ENCODE measurements at places on chromosomes 11 and 22.

DNA sequence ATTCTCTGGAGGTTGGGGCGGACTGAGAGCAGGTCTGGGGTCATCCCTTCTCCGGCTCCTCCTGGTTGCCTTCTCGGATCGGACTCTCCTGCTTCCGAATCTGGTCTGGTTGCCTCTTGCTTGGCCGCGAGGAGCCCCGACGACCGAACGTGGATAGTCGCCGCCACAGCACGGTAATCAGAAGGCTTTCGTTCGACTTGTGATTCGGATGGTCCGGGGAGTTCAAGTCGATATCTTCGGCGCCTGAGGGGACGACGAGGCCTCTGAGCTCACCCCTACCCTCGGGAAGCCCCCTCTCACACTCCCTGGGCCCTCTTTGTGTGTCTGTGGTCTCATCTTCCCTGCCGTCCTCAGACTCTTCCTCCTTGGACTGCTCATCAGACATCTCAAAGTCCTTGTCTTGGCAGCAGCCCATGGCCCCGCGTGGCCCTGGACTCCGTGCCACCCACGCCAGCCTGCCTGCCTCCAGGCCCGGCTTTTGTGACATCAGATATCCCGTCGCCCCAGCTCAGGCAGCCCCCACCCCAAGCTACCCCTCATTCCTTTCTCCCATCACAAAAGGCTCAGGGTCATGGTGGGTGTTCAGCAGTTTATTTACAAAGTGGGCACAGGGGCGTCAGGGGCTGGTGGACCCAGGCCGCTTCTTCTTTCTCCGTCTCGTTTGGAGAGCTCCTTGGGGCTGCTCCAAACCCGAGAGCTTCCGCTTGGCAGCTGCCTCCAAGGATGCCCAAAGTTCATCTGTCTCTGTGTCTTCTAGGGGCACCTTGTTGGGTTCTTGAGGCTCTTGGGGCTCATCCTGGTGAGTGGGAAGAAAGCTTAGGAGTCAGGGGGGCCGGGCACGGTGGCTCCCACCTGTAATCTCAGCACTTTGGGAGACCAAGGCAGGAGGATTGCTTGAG, at the start of gene TEX54:
Gene TEX54, minus strand, starts transcription at position 506 of the 899 bp plus-strand sequence.
- peak; percentile 41 for DNase-seq

DNA sequence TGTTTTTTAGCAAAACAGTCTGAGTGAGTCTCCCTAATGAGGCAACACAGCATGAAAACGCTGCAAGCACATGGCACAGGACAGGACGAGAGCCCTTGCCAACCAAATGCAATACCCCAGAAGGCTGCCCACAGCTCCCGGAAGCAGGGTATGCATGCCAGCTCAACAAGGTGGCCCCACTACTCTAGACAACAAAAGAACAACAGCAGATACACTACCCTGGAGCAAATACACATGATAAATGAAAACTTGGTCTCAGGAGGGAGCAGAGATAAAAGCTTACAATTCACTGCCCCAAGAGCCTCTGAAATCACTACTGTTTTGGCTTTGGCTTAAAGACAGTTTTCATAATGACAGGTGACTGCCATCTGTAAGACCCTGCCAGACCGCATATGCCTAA, 785.4 kb upstream of the API5 start:
- DNase-seq: no peak

DNA sequence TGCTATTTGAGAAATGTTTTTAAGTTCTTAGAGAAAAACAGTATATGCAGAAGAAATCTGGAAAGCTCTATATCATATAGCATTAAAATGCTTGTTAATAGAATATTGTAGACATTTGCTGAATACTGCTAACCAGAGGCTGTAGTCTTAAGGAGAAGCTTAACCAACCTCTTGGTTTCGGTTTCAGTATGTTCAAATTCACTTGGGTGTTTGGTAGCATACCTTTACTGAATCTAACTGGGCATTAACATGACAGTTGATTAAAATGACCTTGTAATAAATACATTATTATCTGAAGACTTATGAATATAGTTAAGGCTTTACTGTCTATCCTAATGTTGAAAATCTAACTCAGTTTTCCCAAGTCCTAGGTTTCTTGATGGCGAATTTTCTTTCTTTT, 5.4 kb downstream of the PCF11 start:
- DNase-seq: peak; percentile 26

- no peak for DNase-seq
Measured at GRCh38 chr11:63686926-63687325, 5.6 kb downstream of the RTN3 start.

- DNase-seq: no peak
Measured at GRCh38 chr11:123559523-123559955, 94.9 kb downstream of the SCN3B start.

- DNase-seq: no peak
Measured at GRCh38 chr11:127275774-127276173, 275.2 kb upstream of the KIRREL3 start.

DNA sequence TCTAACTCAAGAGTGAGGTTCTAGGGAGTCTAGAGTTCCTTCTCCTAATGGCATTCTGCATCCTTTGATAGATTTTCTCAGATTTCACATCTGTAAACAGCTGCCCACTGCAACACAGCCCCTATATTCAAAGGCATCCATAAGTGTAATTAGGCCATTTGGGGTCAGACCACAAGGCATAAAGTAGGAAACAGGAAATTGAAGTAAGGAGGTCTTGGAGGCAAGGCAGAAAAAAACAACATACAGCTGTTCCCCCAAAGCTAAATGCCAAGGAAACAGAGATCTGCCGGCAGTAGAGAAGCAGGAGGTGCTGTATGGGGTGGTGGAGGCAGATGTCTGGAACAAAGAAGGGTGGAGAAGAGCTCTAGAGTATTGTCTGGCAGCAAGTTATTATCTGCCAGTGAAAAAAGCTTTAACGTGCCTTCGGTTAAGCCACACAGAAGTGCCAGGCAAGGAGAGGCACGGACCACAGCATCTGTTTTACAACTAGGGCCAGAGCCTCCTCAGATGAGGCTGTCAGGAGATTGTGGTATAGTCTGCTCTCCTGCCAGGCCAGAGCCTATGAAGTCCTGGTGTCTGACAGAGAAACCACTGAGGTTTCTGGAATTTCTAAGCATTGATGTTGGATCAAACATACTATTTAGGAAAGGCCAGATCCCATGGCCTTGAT, 100.2 kb upstream of the CHRM4 start:
- DNase-seq: no peak

- no peak for DNase-seq
Measured at GRCh38 chr11:31809857-31810778, 1.0 kb downstream of the PAX6 start.

GRCh38 chr22:43185860-43186261, 1.1 kb downstream of the TTLL12 start:
- no peak for DNase-seq

DNA sequence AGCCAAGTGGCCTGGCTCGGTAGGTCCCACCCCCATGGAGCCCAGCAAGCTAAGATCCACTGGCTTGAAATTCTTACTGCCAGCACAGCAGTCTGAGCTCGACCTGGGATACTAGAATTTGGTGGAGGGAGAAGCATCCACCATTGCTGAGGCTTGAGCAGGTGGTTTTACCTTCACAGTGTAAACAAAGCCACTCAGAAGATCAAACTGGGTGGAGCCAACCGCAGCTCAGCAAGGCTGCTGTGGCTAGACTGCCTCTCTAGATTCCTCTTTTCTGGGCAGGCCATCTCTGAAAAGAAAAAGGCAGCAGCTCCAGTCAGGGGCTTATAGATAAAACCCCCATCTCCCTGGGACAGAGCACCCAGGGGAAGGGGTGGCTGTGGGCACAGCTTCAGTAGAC, 22.3 kb upstream of the OR5B21 start:
- DNase-seq: no peak

- DNase-seq: no peak
Measured at GRCh38 chr22:19398652-19399051, 32.9 kb downstream of the HIRA start.

DNA sequence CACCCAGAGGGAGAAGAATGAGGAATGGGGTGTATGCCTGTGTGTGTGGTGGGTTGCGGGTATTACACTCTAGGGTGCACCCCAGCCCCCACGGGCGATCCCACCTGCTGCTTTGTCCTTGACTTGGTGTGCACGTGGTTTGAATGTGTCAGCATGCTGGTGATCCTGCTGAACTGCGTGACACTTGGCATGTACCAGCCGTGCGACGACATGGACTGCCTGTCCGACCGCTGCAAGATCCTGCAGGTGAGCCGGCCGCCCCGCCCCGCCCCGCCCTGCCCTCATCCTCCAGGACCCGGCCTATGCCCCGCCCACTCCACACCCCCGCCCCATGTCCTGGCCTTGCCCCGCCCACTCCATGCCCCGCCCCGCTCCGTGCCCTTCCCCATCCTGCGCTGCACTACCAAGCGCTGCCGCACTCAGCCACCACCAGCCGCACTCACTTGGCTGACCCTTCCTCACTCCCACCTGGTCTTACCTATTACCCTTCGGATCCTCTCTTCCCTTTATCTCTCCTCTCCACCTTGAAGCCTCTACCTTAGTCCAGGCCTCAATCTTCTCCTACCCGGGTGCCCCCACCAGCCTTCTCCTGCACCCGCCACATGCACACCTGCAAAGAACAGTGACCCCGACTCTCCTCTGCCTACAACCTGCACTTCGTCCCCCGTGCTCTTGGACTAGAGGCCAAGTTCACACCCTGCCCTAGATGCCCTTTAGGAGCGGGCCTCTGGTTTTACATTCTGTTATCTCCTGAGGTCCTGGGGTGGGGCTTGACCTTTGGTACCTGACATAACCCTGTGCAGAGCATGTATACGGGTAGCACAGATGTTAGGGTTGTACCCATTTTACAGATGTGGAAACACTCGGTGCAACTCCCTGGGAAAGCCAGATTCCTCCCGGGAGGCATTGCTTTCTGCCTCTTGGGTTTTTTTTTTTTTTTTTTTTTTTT, 27.7 kb downstream of the CACNA1I start:
- DNase-seq: no peak

DNA sequence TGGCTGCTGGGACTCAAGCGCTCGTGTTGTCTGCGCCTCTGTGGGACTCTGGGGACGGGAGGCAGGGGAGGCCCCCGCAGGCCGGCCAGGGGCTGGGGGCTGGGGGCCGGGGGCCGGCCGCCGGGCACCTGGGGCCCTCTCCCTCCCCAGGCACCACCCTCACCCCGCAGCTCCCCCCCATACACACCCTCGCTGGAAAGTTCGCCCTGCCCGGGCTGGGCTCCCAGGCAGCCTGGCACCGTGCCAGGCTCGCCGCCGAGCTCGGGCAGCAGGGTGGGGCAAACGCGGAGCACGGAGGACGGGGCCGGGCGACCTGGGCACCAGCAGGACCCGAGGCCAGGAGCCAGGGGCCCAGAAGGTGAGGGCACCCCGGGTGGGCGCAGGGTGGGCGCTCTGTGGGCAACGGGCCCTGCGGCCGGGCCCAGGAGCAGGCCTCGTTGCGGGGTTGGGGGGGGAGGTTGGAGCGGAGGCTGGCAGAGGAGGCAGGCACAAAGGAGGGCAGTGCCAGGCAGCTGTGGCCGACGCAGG, 76.7 kb upstream of the WNT7B start:
- DNase-seq: no peak
